Hindlimb muscle (tissue), 1 donor: ENCODE measurements at places on chromosomes 3 and 15. TPM values are rescaled to one million over a fixed set of nuclear protein-coding genes. Genes with fewer than 3 reads are reported as not detected.

- DNase-seq = no peak
These were observed 15.7 kb upstream of the ARPIN start for GRCh38 chr15:89928421-89928820.

DNA sequence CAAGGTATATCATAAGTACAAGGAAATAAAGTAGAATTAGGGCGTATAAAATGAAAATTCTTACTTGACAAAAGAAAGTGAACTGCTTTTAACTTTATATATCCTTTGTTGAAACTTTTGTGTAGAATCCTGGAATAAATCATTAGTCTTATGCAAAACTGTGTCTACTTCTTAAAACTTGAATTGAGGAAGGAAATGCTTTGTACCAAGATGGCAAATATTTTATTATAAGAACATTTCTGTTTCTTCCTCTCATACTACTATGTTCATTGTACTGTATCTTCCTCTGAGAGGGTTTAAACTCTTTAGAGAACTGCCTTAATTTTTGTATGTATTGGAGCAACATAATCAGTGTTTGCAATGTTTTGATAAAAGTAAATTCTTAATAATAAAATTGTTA lies 42.0 kb downstream of the RASA2 start:
- DNase-seq = no peak

The C3orf22 gene
- polyA plus RNA-seq = not detected

The SLC22A14 gene
- 0.23 TPM for polyA plus RNA-seq

GRCh38 chr3:11188231-11188630 lies 33.9 kb downstream of the HRH1 start:
- no peak for DNase-seq

GRCh38 chr3:180199417-180199995 lies 162.8 kb upstream of the PEX5L start:
- DNase-seq = no peak

The GOLGA8T gene
- not detected for polyA plus RNA-seq

The ELL3 gene
- 3.3 TPM for polyA plus RNA-seq

The CGGBP1 gene
- polyA plus RNA-seq = 70.8 TPM

The ONECUT1 gene
- polyA plus RNA-seq = not detected

The PCSK6 gene
- 9.8 TPM for polyA plus RNA-seq
